ENCODE measurements at places on chromosomes 12 and 14.
A peak's percentile ranks its signal among the peaks of the same experiment; 100 is the strongest.

DNA sequence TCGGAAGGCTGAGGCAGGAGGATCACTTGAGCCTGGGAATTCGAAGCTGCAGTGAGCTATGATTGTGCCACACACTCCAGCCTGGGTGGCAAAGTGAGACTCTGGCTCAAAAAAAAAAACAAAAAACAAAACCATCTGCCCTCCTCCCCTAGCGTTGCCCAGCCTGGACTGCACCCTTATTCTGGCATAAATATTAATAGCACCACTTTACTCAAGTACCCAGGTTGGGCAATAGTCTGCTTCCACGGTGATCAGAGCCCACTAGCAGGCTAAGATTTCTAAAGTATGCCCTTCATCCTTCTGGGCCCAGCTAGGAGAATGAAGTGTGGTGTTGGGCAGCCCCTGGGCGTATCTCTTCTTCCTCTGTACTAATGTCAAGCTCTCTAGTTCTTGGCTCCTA, 33.3 kb downstream of the KCTD10 start:
- no peak for DNase-seq

GRCh38 chr14:59823179-59823578, 47.4 kb downstream of the RTN1 start:
- no peak for DNase-seq

DNA sequence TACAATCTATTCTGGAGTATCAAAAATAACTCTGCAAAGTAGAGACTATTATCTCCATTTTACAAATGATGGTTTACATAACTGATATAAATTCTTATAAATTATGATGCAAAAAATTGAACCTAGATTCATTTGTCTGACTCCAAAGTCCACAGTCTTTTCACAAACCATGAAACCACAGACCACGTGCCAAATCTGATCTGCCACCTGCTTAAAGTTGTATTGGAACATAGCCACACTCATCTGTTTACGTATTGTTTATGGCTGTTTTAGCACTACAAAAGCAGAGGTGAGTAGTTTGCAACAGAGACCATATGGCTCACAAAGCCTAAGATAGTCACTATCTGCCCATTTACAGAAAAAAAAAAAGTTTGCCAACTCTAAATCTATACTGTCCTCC, 105.3 kb downstream of the KCNH5 start:
- DNase-seq: no peak

GRCh38 chr12:80684077-80684495, 23.3 kb upstream of the MYF6 start:
- no peak for DNase-seq

DNA sequence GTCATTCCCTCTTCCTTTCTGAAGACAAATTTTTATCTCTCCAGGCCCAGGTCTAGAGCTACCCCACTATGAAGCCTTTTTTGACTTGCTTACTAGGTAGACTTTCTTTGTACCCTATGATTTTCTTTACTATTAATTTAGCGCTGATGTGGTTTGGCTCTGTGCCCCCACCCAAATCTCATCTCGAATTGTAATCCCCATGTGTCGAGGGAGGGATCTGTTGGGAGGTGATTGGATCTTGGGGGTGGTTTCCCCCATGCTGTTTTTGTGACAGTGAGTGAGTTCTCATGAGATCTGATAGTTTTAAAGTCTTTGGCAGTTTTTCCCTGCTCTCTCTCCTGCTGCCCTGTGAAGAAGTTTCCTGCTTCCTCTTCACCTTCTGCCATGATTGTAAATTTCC, 118.1 kb downstream of the SLC38A1 start:
- no peak for DNase-seq

DNA sequence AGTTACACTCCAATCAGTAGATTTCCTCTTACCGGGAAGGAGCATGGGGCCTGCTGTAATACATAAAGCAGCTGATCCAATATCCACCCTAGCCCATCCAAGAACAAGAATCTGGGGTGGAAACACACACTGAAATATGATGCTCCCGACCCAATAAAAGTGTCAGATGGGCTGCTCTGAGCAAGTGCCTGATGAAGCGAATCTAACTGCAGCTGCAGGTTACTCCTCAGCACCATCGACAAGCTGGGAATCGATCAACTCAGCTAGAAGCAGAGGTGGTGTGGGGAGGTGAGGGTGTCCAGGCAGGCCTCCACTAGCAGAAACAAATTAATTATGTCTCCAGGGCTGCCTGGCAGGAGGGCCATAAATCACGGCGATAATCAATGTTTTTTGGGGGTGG, 64.0 kb upstream of the WSCD2 start:
- no peak for DNase-seq

GRCh38 chr12:124432376-124432775, 135.0 kb downstream of the NCOR2 start:
- no peak for DNase-seq

- peak; percentile 44 for DNase-seq
These were observed 236.1 kb upstream of the NPAS3 start for GRCh38 chr14:32702562-32702961.

GRCh38 chr14:63875311-63875710, 22.5 kb downstream of the SYNE2 start:
- DNase-seq: no peak

DNA sequence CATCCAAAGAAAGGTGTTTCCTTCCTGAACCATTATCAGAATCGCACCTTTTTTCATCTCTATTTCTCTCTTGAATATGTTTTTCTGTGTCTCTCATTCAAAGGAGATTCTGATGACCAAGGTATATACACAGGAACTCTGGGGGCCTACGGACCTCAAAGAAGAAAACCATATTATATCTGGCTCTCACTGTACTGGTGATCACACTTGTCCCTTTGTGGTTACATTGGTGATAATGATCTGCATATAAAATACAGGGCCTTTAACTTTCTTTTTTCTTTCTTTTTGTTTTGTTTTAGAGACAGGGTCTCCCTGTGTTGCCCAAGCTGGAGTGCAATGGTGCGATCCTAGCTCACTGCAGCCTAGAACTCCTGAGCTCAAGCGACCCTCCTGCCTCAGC, 185.2 kb upstream of the AMIGO2 start:
- DNase-seq: no peak

DNA sequence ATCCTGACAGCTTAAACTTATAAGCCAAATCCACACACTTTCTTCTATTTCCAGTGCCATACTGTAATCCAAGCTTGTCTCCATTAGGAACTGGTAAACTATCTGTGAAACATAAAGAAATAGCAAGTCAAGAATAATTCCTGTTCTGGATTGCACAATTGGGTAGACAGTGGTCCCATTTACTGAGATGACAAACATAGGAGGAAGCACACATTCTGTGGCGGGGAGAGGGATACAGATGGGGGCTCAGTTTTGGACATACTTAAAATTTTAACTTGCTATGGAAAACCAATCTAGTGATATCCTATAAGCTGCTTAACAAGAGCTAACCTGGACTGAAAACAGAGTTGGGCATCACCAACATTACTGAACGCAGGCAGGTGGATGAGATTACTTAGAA, 16.3 kb downstream of the MAP4K5 start:
- DNase-seq: no peak

DNA sequence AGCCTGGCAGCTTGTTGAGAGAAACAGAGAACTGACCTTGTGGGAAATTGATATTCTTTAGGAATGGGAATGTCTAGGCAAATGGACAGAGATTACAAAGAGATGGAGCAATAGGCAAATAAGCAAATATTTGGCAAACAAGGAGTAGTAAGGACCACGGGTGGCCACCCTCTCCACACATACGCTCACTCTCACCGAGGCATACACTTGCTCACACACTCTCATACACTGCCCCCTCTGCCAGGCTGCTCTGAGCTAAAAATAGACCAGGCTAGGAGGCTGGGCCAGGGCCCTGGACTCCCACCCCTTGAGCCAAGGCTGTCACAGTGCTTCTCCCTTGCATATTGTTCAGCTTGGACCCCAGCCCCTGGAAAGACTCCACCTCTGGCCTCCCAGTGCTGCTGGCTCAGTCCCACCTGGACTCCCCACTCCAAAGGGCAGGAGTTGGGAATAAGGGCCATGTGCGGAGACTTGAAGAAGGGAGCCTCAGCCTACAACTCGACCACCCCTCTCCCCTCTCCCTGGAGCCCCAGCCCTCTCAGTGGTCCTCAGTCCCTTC, 1.1 kb downstream of the PPP1R1A start:
- DNase-seq: no peak

DNA sequence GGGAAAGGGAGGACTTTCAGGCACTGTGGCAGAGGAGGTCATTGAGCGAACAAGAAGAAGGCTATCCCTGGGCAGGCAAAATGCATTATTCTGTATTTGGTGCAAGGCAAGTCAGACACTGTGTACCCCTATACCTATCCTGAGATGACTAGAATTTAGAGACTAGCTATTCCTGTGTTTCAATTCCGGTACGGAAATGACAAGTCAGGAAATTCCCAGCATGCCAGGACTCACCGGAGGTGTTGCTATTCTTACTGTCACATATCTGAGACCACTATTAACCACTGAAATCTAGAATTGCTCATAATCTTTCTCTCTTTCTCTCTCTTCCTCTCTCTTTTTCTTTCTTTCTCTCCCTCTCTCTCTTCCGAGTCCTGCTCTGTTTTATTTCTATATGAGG, 297.1 kb downstream of the PDZRN4 start:
- DNase-seq: no peak

DNA sequence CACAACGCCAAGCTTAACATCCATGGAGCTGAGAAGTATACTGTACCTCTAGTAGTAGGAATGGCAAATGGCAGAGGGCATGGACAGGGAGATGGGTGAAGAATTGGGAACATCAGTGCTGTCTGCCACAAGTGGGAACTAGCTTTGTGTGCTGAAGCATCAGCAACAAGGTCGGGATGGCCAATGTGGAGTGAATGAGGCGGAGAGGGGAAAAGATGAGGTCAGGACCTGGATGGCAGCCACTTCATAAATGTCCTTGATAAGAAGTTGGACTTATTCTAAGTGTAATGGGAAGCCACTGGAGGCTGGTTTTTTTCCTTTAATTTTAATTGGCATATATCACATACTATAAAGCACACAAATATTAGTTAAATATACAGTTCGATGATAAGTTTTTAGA, 21.9 kb upstream of the CLMN start:
- no peak for DNase-seq

GRCh38 chr14:100994082-100994481, 90.6 kb upstream of the RTL1 start:
- no peak for DNase-seq

DNA sequence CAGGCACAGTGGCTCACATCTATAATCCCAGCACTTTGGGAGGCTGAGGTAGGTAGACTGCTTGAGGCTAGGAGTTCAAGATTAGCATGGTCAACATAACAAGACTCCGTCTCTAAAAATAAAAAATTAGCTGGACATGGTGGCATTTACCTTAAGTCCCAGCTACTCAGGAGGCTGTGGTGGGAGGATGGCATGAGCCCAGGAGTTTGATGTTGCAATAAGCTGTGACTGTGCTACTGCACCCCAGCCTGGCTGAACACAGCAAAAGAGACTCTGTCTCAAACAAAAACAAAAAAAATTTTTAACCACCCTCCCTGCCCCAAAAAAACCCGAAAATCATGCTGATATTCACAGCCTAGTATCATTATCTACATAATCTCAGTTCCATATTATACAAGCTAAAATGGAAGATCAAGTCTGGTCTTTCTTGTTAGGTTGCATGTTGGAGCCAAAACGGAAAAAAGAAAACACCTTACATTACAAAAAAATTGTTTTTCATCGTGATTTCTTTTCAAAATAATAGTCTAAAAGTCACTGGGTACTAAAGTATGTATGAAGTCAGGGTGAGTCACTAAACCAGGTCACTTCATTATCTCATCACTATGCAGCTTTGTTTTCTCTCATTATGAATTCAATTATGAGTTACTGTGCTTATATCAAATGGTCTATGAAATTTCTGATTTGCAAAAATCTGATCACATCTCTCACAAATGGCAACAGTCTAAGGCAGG, 13.8 kb downstream of the GXYLT1 start:
- DNase-seq: peak; percentile 36

DNA sequence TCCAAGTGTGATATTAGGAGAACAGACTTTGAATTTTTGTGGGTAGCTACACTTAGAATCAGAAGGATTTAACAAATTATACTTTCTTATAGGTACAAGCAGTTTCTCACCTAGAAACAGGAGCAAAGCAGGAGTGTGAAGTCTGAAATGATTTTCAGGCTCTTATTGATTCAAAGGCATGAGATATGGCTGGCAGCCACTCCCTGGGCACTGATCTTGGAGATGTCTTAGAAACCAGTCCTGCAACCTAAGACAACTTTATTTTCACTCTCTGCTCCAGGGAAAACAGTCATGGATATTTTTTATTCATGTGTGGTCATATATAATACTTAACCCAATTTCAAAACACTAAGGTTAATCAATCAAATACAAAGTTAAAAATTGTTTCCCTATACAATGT, 254.9 kb upstream of the TMEM132C start:
- DNase-seq: no peak

All from GM03348 (cell line).